ENCODE measurements at places on chromosomes 5 and 9.

DNA sequence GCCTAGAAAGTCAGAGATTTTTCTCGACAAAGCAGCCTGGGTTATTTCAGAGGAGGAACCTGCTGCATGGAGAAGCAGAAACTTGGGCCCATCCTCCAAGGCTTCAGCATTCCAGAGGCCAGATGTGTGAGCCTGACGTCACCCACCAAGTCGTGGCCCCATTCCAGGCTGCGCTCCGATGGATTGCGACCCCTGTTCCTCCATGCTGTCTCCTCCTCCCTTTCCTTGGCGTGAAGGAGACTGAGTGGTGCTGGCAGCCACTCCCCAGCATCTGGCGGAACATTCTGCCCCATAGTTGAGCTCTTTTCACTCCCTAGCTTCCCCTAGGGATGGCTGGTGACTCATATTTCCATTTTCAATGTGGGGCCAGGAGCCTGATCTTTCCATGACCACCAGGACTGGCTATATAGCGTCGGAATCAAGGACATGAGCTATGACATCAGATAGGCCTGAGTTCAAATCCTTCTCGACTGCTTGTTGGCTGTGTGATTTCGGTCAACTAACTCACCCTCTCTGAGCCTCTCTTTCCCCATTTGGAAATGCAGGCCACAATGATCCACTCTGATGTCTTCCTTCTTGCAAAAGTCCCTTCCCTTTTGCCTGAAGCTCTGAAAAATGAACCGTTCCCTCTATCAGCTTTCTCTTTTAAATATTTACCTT, 24.5 kb upstream of the DUSP1 start:
- DNase-seq = no peak

- DNase-seq = no peak
Observed at GRCh38 chr5:147560718-147561331, 51.0 kb upstream of the DPYSL3 start.

GRCh38 chr9:3820643-3821042, 294.8 kb upstream of the RFX3 start:
- no peak for DNase-seq

DNA sequence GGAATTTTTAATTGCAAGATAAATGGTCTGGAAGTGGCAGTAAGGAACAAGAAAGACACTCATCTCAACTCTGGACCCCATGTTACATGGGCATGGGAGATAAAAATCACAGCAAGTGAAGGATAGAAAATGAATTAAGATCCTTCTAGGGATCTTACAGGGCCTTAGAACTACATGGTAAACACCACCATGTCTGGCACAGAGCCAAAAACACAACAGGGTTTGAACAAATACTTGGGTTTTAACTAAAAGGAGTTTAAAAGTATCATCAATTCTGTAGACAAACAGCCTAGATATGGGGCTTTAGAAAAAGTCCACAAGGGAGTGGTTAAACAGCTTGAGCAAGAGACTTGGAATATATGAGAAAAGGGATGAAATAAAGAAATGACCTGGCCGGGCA, 366.4 kb downstream of the ARL15 start:
- no peak for DNase-seq

- DNase-seq = no peak
Observed at GRCh38 chr5:84634256-84634655, 249.6 kb upstream of the EDIL3 start.

DNA sequence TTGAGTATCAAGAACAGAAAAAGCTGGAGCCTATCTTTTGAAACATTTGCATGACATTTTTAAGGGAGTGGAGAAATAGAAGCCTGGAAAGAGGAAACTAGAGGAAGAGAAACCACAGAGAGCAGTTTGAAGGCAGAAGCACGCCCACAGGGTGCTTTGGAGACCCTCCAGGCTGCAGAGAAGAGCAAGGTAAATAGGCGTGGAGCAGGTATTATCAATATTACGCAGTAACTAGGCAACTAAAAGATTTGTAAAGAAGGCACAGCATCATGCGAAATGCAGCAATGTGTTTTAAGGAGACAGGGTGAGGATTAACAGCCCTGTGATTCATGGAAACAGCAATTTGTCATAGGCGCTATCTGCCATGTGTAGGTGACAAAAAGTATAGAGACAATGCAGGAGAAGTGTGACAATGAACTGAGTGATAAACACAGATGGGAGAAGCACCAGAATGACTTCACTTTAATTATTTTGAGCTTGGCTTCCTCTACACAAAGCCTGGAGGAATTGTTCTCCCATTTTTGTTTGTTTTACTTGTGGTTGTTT, 281.2 kb downstream of the BRINP1 start:
- DNase-seq = no peak

DNA sequence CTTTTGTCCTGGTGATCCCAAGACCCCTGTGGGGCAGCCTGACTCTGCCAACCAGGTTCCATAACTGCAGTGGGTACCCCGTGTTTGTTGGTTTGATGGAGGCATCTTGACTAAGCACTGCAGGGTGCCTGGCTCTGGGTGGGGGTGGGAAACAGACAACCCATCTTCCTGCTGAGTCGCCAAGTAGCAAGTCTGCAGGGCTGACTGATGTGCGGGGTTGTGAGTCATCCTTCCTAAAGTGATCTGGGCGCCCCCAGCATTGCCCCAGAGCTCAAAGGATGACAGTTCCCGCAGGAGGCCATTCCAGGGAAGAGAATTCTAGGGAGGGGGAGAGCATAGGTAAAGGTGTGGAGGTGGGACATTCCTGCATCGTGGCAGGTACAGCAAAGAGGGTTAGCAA, 23.5 kb downstream of the DAB2IP start:
- no peak for DNase-seq

GRCh38 chr9:91949392-91949945, 559 bp downstream of the ROR2 start:
- DNase-seq = no peak

GRCh38 chr9:120619751-120620655, 40.0 kb upstream of the CDK5RAP2 start:
- DNase-seq = no peak

DNA sequence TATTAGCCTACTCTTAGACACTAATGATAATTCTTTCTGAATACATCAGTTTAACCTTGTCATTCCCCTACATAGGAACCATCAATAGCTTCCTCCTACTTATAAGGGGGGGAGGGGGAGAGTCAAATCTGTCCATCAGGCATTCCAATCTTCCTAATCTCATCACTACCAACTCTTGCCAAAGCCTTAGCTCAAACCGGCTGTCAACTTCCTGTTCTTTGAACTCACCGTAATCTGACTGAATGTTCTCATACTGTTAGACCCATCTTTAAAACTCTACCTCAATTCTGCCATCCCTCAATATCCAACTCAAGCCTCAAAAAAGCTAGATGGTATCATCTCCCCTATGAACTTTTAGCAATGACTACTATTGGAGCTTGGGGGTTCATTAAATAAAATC, 41.9 kb upstream of the RNF38 start:
- no peak for DNase-seq

- DNase-seq = no peak
Observed at GRCh38 chr5:175159956-175160355, 284.0 kb downstream of the DRD1 start.

Data from bone marrow (tissue), 2 donors.